ENCODE measurements at places on chromosomes 1 and 21.

DNA sequence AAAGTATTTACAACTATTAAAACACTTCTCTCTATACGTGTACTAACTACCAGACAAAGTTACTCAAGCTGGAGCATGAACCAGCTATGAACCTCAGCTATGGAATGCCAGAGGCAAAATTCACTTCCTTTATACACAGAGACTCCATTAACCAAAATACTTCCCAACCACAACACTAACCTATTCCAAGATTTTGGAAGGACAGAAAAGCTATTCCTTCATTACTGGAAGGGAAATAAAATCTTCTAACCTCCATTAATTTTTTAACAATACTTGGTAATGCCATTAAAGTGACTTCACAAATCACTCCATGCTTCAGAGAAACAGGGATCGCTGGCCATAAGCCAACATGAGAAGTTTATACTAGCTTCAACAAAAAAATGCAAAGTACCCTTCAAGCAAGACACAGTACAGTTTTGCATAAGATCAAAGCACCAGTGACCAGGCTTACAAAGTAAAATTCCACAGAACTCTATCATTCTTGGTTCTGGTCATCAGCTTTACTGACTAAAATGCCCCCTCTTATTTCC lies 58.0 kb downstream of the PUM1 start:
- peak; percentile 67 for DNase-seq

DNA sequence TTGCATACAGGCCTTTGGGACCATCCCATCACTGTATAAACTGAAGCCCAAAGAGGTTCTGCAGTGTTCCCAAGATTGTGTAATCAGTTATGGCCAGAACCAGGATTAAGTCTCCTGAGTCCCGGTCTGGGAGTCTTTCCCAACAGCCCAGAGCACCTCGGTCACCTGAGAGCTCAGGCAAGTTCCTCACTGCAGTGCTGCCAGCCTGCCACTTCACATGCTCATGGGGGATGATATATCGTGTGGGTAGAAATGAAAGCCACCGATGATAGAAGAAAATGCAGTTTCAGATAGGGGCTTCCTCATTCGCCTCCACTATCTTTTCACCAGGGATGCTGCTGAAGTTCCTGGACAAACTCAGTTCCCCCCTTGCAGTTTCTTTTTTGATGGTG lies 30.4 kb downstream of the FHAD1 start:
- no peak for DNase-seq

- DNase-seq: no peak
Observed at GRCh38 chr1:233487408-233487807, 126.5 kb upstream of the KCNK1 start.

DNA sequence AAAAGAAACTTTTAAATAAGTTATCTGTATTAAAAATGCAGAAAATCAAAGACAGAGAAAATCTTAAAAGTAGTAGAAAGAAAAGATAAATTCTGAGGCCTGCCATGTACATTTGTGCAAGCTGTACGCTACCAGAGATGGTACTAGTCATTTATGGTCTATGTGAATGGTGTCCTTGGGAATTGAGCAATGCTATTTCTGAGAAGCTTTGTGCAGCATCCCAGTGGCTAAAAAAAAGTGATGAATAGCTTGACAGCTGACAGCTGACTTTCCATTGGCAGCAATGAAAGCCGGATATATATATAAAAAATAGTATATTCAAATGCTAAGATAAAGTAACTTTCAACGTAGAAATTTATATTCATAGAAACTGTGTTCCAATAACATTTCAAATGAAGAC lies 58.8 kb upstream of the KCTD3 start:
- DNase-seq: no peak

GRCh38 chr1:245160288-245160687 lies 5.5 kb downstream of the KIF26B start:
- no peak for DNase-seq

GRCh38 chr1:47675047-47675675 lies 237.3 kb downstream of the FOXD2 start:
- DNase-seq: no peak

GRCh38 chr1:85406081-85406480 lies 58.9 kb downstream of the DDAH1 start:
- no peak for DNase-seq

- DNase-seq: no peak
Observed at GRCh38 chr1:230581446-230582079, 60.7 kb upstream of the COG2 start.

GRCh38 chr1:226487921-226488320 lies 60.6 kb upstream of the STUM start:
- DNase-seq: no peak

- peak; percentile 64 for DNase-seq
Observed at GRCh38 chr1:26705788-26706311, 10.0 kb downstream of the ARID1A start.

GRCh38 chr21:28827422-28827821 lies 165.3 kb downstream of the LTN1 start:
- DNase-seq: peak; percentile 13

All from non-pigmented ciliary epithelial cell (primary cell).